ENCODE measurements at places on chromosomes 11 and 22.

GRCh38 chr11:5043380-5043779, 2.9 kb upstream of the OR52J3 start:
- H3K36me3 ChIP-seq: no peaks in the 10 kb centered on the region
- no peak overlapping the region for H3K27ac ChIP-seq
- H3K27me3 ChIP-seq: no peaks in the 10 kb centered on the region
- no peak overlapping the region for H3K4me3 ChIP-seq
- no peaks in the 10 kb centered on the region for H3K4me1 ChIP-seq
- DNase-seq: no peak

GRCh38 chr11:1448882-1449281, 37.7 kb downstream of the MOB2 start:
- no peak overlapping the region for H3K4me3 ChIP-seq
- no peak for DNase-seq

DNA sequence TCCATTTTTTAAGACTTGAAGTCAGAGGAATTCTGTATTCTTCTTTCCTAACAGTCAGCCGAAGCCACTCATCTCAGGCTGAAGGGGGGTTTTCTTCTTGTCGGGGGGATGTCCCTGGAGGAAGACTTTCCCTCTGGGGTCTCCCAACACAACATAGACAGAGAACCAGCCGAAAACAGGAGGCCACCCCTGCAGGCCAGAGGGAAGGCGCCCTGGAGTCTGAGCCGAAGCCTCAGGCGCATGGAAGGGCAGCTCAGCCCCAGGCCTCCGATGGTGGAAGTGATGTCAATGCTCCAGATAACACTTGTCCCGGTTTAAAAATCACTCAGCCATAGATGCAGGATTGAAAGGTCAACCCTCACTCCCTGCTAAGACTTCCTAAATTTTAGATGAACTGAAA, 1393.0 kb downstream of the TBC1D22A start:
- no peaks in the 10 kb centered on the region for H3K27me3 ChIP-seq
- no peaks in the 10 kb centered on the region for H3K4me1 ChIP-seq
- no peaks in the 10 kb centered on the region for H3K36me3 ChIP-seq
- no peak overlapping the region for H3K4me3 ChIP-seq

DNA sequence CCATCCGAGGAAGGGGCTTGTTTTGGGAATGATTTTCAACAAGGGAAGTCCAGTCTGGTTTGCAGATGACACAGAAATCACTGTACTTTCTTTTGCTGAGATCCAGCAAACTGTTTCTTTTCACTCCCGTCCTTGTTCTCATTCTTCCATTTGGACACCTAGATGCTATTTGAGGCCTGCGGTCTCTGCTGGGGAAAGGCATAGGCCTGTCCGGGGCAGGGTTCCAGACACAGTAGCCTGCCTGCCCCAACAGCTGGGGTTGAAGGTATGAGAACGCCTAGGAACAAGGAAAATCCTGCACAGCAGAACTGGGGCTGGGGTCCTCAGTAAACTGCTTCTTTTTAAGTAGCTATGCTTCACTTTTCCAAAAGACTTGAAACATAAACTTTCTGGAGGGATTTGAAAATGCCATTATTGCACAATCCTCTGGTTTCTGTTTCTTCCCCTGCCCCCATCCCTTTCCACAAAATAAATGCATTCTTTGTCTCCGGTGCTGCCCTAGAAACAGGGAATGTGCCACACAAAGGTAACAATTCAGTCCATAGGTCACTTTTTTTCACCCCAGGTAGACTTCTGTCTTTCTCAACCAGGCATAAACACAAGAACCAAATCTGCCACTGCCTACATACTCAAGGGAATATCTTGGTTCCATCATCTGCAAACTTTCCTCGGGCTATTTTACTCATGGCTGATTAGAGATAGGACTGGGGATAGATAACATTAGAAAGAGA, 174.8 kb upstream of the MTMR2 start:
- H3K4me1 ChIP-seq: peaks cover 7% of the 10 kb centered on the region
- no peaks in the 10 kb centered on the region for H3K36me3 ChIP-seq
- H3K27me3 ChIP-seq: no peaks in the 10 kb centered on the region
- H3K27ac ChIP-seq: no peak overlapping the region
- no peak for DNase-seq

GRCh38 chr11:11069841-11070835, 212.3 kb upstream of the ZBED5 start:
- peaks cover 15% of the 10 kb centered on the region for H3K27me3 ChIP-seq
- H3K4me3 ChIP-seq: no peak overlapping the region
- no peaks in the 10 kb centered on the region for H3K36me3 ChIP-seq
- H3K4me1 ChIP-seq: no peaks in the 10 kb centered on the region
- H3K27ac ChIP-seq: no peak overlapping the region
- DNase-seq: no peak

DNA sequence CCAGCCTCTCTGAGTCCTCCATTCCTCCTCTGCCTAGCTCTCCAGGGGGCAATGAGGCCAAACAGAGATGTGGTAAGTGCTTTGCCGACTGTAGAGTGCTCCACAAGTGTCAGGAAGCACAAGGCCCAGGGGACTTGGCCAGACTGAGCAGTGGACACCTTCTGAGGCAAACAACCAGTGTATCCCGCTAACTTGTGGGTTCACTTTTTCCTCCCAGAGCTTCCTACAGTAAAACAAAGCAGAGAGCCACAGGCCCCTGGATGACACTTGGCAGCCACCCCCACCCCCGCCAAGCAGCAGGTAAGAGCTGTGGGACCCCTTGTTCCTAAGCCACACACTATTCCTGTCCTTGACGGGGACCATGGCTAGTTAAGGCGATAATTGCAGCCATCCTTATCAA, 160.9 kb downstream of the CACNA1I start:
- no peak overlapping the region for H3K4me3 ChIP-seq
- H3K4me1 ChIP-seq: no peaks in the 10 kb centered on the region
- H3K36me3 ChIP-seq: no peaks in the 10 kb centered on the region
- H3K27me3 ChIP-seq: peaks cover 11% of the 10 kb centered on the region
- DNase-seq: no peak
- no peak overlapping the region for H3K27ac ChIP-seq

- no peak overlapping the region for H3K27ac ChIP-seq
- DNase-seq: no peak
- no peaks in the 10 kb centered on the region for H3K36me3 ChIP-seq
Measured at GRCh38 chr11:96088914-96089313, 165.0 kb upstream of the MTMR2 start.

DNA sequence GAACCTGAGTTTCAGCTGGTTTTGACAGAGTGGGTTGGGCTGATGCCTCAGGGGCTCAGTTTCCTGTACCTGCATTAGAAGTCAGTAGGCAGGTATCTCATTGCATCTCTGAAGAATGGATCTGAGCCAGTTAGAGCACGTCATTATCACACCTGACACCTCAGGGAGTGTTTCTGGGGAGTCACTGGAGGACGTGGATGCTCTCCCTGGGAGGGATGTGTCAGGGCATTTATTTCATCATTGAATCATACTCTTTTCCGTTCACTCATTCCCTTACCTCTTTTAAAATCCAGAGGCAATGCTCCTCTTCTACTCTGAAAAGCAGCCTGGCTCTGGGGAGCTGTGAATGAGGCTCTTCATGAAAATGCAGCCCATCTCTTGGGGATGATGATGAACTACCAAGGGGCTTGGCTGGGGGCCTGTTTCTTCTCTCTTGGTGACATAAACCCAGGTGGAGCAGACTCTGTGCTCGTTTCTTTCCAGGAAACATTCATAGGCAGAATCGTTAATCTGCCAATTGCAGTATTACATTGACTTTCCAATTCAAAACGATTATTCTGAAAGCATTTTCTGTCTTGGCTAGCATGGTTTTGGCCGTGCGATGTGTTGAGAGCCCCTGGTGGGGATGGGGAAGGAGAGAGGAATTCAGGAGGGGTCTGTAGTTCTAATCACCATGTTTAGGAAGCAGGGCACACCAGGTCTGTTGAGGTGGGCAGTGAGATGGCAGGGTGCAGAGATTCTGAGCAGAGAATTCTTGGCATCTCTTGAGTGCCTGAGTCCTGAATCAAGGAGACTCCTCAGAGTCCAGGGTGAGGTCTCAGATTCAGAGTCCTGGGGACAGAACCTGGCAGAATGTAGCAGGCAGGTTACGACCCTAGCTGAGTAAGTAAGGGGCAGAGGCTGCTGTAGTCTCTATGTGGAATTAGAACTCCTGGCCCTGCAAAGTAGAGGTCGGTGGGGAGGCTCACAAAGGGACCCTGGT, 12.6 kb downstream of the PARVA start:
- H3K4me3 ChIP-seq: no peak overlapping the region
- H3K4me1 ChIP-seq: peaks cover 10% of the 10 kb centered on the region
- no peak overlapping the region for H3K27ac ChIP-seq
- DNase-seq: no peak

- no peak overlapping the region for H3K27ac ChIP-seq
- no peaks in the 10 kb centered on the region for H3K36me3 ChIP-seq
- no peak for DNase-seq
Measured at GRCh38 chr11:43935424-43935979, 6.9 kb upstream of the C11orf96 start.

DNA sequence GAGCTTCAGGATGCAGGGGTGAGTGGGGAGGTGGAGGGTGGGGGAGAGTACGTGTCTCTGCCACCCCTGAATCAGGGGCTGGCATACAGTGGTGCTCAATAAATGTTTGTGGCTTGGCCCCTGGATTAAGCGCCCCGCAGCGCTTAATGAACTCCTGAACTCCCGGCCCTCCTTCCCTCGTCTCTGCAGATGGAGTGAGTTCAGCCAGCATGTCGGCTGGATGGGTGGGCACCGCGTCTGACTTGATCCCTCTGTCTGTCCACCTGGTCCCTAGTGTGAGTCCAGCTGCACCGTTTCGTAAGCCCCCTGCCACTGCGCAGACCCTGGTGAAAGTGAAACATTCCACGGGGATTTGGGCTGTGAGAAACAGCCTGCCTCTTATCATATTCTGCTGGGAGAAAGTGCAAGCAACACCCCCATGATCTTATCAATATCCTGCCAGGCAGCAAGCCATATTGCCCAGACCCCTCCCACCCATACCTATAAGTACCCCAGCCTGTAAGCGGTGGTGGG, 12.0 kb upstream of the MRGPRD start:
- H3K27ac ChIP-seq: no peak overlapping the region
- H3K36me3 ChIP-seq: no peaks in the 10 kb centered on the region
- H3K4me1 ChIP-seq: no peaks in the 10 kb centered on the region
- no peak overlapping the region for H3K4me3 ChIP-seq
- peaks cover 20% of the 10 kb centered on the region for H3K27me3 ChIP-seq

GRCh38 chr11:3224401-3225057, 5.9 kb upstream of the MRGPRG start:
- no peak overlapping the region for H3K4me3 ChIP-seq
- H3K27me3 ChIP-seq: peaks cover 6% of the 10 kb centered on the region
- no peaks in the 10 kb centered on the region for H3K4me1 ChIP-seq

DNA sequence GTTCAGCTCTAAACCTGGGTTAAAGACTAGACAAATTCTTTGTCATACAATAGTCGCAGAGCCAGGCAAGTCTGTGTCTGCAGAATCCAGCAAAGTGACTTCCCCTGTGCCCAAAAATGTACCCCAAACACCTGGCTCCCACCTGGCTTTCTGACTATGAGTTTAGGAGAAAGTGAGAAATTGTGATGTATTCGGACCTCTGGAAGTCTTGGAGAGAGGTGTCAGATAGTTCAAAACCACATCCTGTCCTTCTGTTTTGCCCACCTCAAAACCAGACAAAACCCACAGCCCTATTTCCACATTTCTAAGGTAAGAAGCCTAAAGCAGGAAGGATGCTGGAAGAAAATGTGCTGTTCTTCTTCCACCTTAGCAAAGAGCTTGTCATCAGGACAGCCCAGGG, 63.8 kb upstream of the CLMP start:
- H3K27me3 ChIP-seq: no peaks in the 10 kb centered on the region
- no peak overlapping the region for H3K27ac ChIP-seq
- no peaks in the 10 kb centered on the region for H3K36me3 ChIP-seq
- no peak overlapping the region for H3K4me3 ChIP-seq
- no peaks in the 10 kb centered on the region for H3K4me1 ChIP-seq

GRCh38 chr11:134037046-134037908, 31.6 kb upstream of the JAM3 start:
- H3K4me3 ChIP-seq: peak overlapping the region; percentile 79
- DNase-seq: peak; percentile 88
- peak overlapping the region; percentile 44 for H3K27ac ChIP-seq
- no peaks in the 10 kb centered on the region for H3K36me3 ChIP-seq
- no peaks in the 10 kb centered on the region for H3K27me3 ChIP-seq

GRCh38 chr11:8296038-8296649, 32.5 kb upstream of the LMO1 start:
- no peaks in the 10 kb centered on the region for H3K27me3 ChIP-seq
- no peak for DNase-seq
- no peaks in the 10 kb centered on the region for H3K4me1 ChIP-seq
- no peaks in the 10 kb centered on the region for H3K36me3 ChIP-seq
- H3K27ac ChIP-seq: no peak overlapping the region

GRCh38 chr22:23800297-23801237, 13.8 kb downstream of the SMARCB1 start:
- H3K4me1 ChIP-seq: no peaks in the 10 kb centered on the region
- peaks cover 76% of the 10 kb centered on the region for H3K36me3 ChIP-seq

DNA sequence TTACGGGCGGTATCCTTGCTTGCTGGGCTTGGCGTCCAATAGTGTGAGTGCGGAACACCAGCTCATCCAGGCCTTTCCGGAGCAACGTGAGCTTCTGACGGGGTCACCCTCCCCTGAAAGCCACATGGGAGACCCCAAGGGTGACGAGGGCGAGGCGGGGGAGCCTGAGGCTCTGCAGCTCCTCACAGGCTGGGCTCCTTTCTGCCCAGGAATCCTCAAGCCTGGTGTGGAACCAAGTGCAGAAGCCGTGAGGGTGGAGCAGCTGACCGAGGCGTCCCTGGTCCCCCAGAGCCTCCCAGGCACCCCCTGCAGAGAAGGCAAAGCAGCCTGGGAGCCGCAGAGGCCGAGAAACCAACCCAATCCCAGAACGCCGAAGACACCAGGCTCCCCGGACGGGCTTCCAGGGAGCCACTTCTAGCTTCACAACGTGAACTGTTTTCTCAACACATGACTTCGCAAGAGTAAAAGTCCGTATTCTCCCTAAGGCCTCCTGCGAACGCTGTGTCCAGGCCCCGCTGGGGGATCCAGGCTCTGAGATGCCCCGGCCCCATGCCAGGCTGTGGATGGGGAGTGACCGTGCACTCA, 530.3 kb downstream of the BRD1 start:
- H3K4me3 ChIP-seq: no peak overlapping the region
- no peaks in the 10 kb centered on the region for H3K27me3 ChIP-seq
- no peak for DNase-seq

GRCh38 chr11:74681686-74682651, 49.3 kb downstream of the CHRDL2 start:
- H3K27ac ChIP-seq: no peak overlapping the region
- peak; percentile 37 for DNase-seq
- no peaks in the 10 kb centered on the region for H3K36me3 ChIP-seq
- no peak overlapping the region for H3K4me3 ChIP-seq

- H3K36me3 ChIP-seq: no peaks in the 10 kb centered on the region
- H3K27ac ChIP-seq: no peak within 1 kb of the TSS
- H3K4me1 ChIP-seq: peaks cover 17% of the 10 kb centered on the region
Measured at GRCh38 chr22:17121233-17122195, at the start of gene TMEM121B. Gene TMEM121B (minus strand): TSS chr22:17121360. CDS start chr22:17121127, 233 bp downstream.

GRCh38 chr22:19745155-19746101, 15.2 kb upstream of the TBX1 start:
- H3K4me1 ChIP-seq: peaks cover 4% of the 10 kb centered on the region
- no peaks in the 10 kb centered on the region for H3K36me3 ChIP-seq
- DNase-seq: peak; percentile 60
